ENCODE measurements at places on chromosomes 7 and 10.
A peak's percentile ranks its signal among the peaks of the same experiment; 100 is the strongest.

DNA sequence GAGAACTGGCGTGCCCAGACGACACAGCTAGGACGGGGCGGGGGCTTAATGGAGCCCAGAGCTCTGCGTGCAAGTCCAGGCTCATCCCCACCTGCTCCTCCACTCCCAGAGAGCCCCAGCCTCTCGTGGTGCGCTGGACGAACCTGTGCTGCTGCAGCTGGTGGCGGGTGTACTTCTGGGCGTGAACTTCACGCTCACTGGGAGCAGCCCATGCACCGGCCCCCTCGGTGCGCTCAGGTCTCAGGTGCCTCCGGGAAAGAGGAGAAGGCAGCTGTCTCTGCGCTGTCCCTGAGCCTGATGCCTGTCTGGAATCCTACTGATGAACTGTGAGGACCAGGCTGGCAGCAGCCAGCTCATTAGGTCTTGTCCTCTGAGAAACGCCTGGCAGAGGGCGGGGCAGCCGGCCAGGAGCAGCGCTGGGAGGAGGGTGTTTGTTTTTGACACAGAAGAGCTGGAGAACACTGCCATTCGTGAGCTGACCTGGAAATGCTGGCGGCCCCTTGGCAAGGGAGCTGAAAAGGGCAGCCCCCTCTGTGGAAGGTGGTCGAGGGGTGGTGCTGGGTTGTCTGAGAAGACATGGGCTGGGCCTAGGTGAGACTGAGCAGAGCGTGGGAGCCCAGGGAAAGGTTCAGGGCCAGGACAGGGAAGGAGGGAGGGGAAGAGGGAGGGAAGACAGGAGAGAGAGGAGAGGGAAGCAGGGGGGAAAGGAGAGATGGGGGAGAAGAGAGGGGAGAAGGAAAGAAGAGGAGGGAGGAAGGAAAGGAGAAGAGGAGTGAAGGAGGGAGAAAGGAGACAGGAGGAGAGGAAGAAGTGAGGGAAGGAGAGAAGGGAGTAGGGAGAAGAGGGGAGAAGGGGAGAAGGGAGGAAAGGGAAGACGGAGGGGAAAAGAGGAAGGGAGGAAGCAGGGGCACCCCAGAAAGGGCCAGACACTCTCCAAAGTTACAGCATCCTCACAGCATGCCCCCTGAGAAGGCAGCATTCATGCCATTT, 53.5 kb upstream of the TNS3 start:
- DNase-seq = no peak

DNA sequence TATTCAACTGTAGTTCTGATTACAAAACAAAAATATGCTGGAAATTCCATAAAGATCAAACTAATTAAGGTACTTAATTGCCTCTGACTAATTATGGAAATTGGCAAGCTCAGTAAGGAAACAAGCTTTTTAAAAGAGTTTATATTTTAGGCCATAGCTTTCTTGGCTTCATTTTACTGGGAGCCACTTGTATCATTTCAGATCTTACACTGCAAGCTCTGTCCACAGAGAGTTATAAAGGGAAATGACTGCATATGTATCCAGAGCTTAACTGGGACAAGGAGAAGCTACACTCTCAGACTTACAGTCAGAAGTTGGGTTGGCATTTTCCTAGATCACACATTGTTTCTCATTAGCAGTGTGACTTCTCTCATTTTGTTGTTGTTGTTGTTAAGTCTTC, 92.4 kb downstream of the LRRN3 start:
- no peak for DNase-seq

- no peak for DNase-seq
Measured at GRCh38 chr7:30936650-30937245, 25.1 kb downstream of the AQP1 start.

GRCh38 chr10:77431209-77431611, 206.4 kb downstream of the KCNMA1 start:
- DNase-seq = no peak

DNA sequence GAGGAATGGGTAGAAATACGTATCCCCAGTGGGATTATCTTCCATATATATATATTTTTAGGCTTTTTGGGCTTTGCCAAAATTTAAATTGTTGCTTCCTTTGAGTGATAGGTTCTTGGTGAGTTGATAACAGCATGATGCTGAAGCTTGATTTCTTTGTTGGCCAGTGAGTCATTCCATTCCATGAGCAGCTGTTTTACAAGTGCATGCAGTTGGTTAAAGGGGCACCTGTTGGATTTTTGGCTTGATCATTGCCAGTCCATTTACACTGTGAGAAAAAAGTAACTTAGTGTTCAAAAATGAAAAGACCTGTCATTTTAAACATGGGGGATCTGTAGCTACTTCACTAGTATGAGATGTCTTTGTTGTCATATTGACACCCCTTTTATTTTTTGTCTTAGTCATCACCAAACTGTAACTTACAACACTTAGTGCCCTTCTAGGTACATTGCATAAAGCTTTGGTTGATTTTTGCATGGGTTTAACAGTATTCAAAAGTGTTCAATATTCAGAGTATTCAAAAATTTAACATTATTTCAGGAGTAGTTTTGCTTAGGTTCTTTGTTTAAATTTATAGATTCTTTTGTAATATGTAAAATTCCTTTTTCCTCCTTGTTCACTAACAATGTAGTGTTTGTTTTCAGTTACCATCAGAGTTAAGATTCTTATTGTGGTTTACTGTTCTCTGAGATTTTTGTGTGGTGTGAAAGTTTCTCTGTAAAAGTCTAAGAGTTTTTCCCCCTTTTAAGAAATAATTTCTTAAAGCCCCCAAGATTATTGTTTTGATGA, 8.8 kb downstream of the AKAP9 start:
- DNase-seq = peak; percentile 39

DNA sequence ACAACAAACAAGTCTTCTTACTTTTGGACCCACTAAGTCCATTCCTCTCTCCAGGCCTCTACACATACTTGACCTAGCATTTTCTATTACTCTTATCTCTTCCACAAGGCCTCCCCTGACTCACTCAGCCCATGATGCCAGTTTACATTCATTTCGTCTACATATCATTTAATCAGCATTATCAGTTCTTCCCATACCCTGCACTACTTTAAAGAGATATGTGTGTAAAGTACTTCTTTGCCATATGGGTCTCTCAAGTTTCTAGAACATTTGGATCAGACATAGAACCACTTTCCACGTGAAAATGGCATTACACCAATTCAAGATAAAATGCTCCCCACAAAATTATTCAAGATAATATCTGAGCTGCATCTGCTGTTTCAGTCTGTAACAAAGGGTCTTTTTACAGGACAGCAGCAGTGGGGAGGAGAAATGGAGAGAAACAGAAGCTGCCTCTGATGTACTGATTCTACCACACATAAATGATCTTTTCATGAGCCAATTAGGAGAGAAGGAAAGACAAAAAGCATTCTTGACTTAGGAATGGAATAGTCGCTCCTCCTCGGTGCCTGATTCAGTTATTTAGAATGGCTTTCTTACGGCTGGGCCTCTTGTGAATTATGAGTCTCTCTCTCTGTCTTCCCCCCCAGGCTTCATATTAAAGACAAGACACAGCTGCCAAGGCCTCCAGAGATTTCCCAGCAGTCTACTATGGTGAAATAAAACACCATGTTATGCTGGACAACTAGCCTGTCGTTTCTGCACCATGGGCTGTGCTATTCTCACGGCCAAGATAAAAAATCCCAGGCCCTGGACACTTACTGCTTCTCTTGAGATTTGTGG, 46.9 kb upstream of the SEPTIN7 start:
- peak; percentile 58 for DNase-seq

DNA sequence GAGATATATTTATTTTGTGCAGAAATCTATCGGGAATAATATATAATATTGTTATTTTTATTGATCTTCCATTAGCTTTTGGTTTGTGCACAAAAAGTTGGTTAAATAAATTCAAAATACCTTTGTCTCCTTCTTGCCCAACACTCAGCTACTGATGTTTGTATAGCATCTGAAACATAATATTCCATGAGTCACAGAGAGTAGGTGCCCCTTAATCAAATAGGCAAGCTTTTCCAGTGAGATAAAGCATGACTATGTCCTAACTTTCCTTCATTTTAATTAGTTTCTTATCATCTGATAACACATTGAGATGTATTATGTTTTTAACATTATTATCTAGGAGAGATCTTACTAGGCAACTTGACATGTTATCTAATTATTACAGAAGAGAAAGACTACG, 432.2 kb downstream of the KIF20B start:
- DNase-seq = no peak

DNA sequence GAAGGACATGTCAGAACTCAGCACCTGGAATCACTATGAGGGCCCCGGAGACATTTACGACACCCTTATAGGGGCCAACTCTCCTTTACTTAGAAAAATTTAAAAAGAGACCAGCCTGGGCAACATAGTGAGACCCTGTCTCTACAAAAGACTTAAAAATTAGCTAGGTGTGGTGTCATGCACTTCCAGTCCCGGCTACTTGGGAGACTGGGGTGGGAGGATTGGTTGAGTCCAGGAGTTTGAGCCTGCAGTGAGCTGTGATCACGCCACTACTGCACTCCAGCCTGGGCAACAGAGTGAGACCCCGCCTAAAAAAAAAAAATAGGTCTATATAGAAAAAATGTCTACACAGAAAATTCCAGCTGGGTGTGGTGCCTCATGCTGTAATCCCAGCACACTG, 7.5 kb upstream of the CYTH3 start:
- no peak for DNase-seq

DNA sequence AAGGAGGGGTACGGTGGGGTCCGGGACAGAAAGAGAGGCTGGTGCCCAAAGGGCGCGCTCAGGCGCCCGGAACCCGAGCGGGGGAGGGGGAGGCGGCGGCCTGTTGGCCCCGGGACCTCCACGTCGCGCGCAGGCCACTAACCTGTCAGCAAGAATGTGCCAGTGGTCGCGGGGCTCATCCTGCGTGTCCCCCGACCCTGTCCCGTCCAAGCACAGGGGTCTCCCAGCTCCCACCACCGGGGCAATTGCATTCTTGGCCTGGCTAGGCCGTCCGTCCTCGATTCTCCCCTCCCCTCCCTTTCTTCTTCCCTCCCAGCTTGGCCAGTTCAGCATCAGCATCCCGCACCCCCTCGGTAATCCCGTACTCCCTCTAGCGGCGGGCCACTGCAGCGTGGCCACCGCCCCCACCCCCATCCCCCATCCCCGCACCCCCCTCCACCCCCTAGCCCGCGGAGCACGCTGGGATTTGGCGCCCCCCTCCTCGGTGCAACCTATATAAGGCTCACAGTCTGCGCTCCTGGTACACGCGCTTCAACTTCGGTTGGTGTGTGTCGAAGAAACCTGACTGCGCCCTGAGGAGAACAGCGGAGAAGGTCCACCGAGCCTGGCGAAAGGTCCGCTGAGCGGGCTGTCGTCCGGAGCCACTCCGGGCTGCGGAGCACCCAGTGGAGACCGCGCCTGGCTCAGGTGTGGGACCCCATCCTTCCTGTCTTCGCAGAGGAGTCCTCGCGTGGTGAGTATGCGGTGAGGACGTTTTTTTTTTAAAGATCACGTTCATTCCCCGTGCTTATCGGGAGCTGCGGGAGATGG, at the start of gene SGCE:
Gene SGCE (minus strand): TSS at position 286 of the 810 bp plus-strand sequence. CDS start 35 bp downstream, at position 251.
- DNase-seq = peak; percentile 61

DNA sequence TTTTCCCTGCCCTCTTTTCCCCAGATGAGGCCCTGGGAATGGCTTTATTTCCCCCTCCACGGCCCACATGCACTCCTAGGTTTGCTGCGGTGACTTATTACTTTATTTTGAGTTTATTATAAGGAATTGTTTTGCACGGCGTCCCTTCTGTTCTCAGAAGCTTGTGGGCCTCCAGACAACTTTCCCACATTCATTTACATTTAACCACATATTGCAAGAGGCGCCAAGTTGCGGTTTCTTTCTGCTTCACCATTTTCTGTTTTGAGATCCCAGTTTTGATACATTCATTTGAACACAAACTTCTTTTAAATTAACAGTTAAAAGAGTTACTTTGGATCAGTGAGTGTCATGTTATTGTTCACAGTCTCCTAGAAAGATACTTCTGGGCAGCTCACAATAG, 532.5 kb upstream of the MGMT start:
- no peak for DNase-seq

DNA sequence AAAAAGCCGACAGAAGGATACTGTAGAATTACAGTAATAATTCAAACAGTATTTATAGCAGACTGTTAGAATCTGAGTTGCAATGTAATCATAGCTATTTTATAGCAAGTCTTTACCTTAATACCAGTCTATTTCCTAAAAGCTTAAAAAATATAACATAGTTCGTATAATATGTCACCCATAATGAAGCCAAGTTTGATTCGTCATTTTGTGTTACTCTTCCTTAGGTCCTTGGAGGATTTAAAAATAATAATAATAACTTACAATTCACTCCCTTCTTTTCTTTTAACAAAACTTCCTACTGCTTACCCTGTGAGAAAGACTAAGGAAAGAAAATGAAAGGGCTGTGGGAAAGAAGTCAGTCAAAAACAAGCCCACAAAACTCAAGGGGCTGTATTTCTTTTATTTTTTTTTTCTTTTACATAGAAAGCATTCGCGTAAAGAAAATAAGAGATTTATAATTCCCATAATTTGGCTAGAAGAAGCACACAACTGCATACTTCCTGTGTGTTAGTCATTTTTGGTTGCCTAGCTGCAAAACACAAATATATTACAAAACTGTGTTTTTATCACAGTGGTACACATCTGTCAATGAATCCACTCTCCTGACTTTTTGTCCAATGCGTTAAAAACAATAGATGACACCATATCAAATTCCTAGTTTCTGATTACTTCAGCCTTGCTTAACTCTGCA, 187.2 kb upstream of the CELF2 start:
- DNase-seq = peak; percentile 86

DNA sequence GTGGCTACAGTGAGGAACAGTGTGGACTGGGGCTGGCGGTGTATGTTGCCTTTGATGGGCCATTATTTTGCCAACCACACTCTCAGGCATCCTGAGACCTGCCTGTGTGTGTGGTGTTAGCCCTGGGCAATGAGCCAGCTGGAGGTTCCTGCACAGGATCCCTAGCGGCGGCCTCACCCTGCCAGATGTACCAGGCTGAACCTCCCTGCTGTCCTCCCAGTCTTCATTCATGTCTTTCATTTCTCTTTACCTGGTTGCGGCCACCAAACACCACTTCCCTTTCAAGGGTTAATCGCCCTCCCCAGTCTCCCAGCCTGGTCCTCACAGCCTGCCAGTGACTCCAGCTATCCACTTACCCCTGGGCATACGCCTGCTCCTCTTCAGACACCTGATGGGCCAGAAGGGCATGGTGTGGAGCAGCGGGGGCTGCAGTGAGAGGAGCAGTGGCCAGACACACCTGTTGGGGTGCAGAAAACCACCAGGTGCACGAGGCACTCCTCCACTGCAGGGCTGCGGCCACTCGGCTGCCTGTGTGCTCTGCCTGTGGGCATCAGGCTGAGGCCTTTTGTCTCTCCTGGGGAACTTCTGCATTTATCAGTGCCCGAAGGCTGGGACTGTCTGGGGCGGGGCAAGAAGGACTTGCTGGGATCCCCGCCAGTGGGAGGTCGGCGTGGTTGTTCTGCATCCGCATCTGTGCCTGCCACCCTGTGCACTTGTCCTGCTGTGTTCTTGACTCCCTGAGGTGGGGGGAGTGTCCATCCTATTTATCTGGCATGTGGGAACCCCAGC, 111.6 kb downstream of the ARHGAP22 start:
- DNase-seq = no peak
